ENCODE measurements at places on chromosomes 6 and 20. TPM values are rescaled to one million over a fixed set of nuclear protein-coding genes. Genes with fewer than 3 reads are reported as not detected.

GSTA2 gene
- not detected for total RNA-seq

SLCO4A1 gene
- 49.8 TPM for total RNA-seq

DNA sequence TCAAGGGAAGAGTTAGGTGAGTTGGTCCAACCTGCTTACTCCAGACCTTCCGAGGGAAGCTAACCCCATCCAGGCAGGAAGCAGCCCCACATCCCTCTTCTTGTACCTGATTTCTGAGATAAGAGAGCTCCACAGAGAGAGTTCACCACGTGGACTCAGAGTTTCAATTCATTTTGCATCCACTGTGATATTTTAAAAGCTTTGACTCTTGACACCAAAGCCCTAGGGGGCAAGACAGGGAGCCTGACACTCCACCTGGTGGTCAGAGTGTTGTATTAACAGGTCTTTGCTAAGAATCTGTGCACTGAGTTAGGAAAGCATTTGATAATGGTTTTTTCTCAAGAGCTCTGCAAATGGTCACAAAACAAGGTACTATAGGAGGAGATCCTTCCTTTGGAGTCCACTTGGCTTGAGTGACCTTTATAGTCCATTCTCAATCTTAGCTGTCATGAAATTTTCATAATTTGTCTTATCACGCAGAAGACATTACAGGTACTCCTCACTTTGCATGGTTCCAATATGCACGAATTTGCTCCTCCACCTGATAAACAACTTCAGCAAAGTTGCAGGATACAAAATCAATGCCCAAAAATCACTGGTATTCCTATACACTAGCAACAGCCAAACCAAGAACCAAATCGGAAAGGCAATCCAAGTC is 56.2 kb upstream of the RIPOR2 start:
- peak; percentile 71 for DNase-seq
- no peaks in the 10 kb centered on the region for H3K27me3 ChIP-seq
- peak overlapping the region; percentile 21 for H3K4me3 ChIP-seq
- H3K27ac ChIP-seq = peak overlapping the region; percentile 80
- H3K4me1 ChIP-seq = peaks cover 40% of the 10 kb centered on the region

- no peaks in the 10 kb centered on the region for H3K27me3 ChIP-seq
- H3K27ac ChIP-seq = no peak overlapping the region
- H3K36me3 ChIP-seq = peaks cover 52% of the 10 kb centered on the region
- no peak for DNase-seq
- peaks cover 60% of the 10 kb centered on the region for H3K4me1 ChIP-seq
- H3K4me3 ChIP-seq = no peak overlapping the region
Observed at GRCh38 chr6:36685926-36686667, 7.6 kb downstream of the CDKN1A start.

DNA sequence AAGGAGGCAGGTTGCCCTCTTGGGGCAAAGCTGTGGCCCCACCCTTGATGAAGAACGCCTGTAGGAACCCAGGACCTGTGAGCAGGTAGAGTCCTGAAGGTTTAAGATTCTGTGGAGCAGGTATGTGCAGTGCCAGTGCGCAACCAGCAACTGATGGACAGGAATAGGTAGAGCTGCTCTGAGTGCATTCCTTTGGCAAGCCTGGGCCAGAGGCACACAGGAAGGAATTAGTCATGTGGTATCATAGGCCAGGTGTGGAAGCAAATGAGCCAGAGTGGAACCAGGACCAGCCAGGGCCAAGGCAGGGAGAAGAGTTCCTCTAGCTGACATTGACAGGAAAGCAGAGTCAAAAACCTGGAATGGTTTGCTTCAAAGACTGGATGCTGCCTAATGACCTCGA is 1.4 kb upstream of the KHDC1 start:
- peaks cover 20% of the 10 kb centered on the region for H3K36me3 ChIP-seq
- H3K27ac ChIP-seq = no peak overlapping the region
- peak overlapping the region; percentile 83 for H3K4me3 ChIP-seq
- H3K4me1 ChIP-seq = peaks cover 38% of the 10 kb centered on the region

- no peaks in the 10 kb centered on the region for H3K4me1 ChIP-seq
- H3K27ac ChIP-seq = no peak overlapping the region
- H3K27me3 ChIP-seq = no peaks in the 10 kb centered on the region
- H3K36me3 ChIP-seq = no peaks in the 10 kb centered on the region
- H3K4me3 ChIP-seq = no peak overlapping the region
Observed at GRCh38 chr20:15364781-15365180, 1027.4 kb upstream of the FLRT3 start.

DNA sequence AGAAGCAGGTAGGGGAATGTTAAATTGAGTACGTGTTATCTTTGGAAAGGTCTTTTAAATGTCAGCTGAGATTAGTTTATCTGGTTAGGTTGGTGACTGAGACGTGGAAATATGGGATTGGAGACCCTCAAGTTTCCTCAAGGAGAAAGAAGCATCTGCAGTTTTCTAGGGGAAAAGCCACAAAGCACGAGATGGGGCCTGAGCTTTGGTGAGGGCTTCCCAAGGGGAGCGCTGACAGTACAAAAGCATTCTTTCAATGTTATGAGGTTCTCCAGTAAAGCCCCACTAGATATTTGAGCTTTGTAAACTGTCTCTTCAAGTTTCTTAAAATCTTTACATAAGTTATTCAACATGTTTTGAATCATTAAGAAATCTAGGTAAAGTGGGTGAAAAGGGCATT is 19.6 kb upstream of the HS3ST5 start:
- H3K4me1 ChIP-seq = no peaks in the 10 kb centered on the region
- no peak overlapping the region for H3K27ac ChIP-seq
- H3K4me3 ChIP-seq = no peak overlapping the region
